NCI-H510A (cell line): ENCODE measurements at places on chromosomes 11 and 22.

DNA sequence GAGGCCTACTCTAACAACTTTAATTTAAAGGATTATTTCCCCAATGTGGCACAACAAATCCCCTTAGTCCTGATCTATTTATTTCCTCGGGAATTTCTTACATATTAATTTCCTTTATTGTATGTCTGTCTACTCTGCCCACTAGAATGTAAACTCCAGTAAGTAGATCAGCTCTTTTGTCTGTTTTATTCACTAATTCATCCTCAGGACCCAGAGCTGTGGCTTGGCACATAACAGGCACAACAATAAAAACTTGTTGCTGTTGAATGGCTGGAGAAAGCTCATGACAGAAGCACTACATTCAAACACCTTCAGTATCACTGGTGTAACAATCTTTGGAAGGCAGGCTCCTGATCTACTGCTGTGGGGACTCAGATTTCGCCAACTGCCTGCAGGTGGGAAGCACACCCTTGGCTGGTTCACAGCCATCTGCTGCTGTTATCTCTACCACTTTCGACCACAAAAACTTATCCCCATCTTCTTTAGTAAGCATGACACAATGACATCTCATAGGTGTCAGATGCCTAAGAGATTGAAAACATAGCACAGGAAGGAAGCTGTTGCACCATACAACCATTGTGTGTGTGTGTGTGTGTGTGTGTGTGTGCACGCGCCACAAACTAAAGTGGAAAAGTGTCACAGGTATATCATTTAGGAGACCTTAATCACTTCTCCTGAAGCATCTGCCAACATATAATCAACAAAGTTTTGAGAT lies 11.9 kb downstream of the HIRA start:
- DNase-seq = no peak

DNA sequence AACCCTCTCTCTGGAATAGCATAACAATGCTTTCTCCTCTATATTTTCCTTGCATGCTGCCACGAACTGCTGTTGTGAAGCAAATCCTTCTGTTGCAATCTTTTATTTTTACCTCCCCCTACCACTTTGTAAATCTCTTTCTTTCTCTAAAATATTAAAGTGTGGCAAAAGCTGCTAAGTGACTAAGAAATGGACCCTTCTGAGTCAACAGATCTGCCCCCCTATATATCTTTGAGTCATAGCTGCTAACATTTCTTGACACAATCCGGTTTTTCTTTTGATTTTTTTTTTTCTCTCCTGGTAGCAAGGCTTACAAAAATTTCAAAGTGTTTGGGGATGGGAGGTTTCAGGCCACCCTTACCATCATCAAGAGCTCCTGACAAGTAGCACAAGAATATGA lies 39.0 kb upstream of the KIRREL3 start:
- DNase-seq = no peak

DNA sequence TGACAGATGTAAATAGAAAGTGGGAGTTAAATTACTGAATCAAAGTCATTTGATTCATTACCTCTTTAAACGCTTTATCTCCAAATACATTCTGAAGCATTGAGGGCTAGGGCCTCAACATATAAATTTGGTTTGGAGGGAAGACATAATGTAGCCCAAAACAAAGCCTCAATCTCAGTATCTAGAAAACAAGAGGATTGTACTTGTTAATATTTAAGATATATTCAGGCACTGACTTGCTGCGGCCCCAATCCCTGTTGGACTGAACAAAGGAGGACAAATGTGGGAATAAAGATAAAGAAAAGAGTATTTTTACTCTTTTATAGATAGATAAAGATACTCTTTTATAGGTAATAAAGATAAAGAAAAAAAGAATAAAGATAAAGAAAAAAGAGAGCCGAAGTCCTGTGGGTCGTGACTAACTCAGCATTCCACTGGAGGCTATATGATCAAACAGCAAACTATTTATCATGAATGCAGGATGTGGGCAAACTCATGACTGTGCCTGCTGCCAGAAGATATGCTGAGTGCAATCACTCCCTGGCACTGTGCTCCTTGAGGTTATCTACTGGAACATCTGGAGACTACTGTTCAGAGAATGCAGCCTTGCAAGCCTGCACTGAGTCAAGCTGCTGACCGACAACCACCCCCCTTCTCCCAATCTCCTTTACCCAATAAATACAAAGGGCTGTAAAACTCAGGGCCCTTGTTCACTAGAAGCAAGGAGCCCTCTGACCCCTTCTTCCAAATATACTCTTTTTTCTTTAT lies 6.9 kb downstream of the OR10V1 start:
- no peak for DNase-seq

- no peak for DNase-seq
Measured at GRCh38 chr11:19680829-19681368, 31.7 kb upstream of the NAV2 start.

GRCh38 chr11:119589001-119589400 lies 140.0 kb downstream of the NECTIN1 start:
- DNase-seq = no peak

- no peak for DNase-seq
Measured at GRCh38 chr11:64268893-64269539, 15.4 kb downstream of the BAD start.

GRCh38 chr11:35943713-35944502 lies at the start of gene LDLRAD3:
Gene LDLRAD3, plus strand, starts transcription at chr11:35944062. Its CDS starts 37 bp downstream, at chr11:35944099.
- DNase-seq = peak; percentile 41

DNA sequence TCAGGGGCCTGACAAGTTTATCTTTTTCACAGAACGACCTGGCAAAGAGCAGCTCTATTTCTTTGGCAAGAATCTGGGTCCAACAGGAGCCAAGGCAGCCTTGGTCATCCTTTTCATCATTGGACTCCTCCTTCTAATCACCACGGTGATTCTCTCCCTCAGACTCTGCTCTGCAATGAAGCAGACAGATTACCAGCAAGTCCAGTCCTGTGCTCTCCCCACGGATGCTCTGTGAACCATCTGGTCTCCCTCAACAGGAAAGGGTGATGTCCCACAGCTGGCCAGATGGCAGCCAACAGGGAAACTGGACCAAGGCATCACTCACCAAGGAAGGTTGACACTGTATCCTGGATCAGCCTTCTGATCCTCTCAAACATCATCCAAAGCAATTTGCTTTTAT lies 17.0 kb upstream of the PANX1 start:
- no peak for DNase-seq

DNA sequence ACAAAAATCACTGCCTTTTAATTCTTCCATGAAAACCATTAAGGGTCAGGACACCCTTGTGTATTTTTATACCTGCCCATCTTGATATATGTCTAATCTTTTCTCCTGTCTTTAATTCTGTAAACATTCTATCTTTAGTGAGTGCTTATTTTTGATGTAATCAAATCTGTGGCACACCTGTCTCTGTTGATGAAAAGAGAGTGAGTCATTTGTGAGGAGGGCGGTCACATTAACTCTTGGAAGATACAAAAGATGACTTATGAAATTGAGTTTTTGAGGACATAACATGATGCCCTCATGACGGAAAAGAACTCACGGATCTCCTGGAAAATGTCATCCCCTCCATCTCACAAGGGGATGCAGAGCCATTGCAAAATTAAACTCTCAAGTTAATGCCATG lies 206.5 kb upstream of the PGR start:
- no peak for DNase-seq

- no peak for DNase-seq
Measured at GRCh38 chr11:70365544-70365927, 32.8 kb upstream of the CTTN start.

DNA sequence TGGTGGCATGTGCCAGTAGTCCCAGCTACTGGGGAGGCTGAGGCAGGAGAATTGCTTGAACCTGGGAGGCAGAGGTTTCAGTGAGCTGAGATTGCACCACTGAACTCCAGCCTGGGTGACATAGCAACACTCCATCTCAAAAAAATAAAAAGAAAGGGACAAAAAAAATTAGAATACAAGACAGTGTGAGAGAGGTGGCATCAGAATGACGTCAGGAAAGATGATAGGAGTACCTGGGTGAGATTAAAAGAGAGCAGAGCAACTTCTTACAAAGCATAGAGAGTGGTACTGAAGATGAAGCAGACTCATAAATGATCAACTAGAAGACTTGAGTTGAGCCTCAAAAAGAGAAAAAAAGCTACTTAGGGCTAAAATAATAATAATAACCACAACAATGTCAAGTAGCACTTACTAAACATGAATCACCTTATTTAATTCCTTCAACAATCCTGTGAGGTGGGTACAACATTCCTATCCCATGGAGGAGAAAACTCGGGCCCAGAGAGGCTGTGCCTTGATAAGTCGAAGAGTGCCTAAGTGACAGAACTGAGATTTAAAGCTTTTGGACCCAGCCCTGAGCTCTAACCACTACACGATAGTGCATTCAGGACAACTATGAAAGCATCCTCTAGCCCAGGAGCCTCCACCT lies 5.2 kb upstream of the SLN start:
- no peak for DNase-seq

DNA sequence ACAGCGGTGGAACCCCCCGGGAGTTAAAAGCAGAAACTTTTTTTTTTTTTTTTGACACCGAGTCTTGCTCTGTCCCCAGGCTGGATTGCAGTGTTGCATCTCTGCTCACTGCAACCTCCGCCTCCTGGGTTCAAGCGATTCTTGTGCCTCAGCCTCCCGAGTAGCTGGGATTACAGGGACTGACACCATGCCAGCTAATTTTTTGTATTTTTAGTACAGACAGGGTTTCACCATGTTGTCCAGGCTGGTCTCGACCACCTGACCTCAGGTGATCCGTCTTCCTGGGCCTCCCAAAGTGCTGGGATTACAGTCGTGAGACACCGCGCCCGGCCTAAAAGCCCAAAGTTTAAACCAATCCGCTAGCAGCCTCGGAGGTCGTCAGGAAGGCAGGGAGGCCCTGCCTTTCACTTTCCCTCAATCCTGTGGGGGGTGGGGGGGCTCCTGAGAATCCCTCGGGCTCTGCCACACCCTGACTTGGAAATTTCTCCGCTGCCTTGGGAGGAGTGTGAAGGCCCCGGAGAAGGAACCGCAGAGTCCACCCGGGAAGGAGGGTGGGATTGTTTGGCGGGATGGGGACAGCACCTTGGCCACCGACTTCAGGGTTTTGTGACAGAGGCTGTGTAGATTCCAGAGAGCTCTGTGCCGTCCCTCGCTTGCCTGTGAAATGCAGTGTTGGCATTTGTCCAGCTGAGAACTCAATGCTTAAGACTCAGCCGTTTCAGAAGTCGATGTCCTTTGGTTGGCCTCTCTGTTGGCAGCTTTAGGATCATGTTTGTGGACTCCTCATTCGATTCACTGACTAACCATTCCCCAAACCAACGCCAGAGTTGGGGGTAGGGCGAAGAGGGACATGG lies 1.0 kb downstream of the ARHGAP8 start:
- no peak for DNase-seq

GRCh38 chr11:93652161-93652597 lies 9.3 kb upstream of the CEP295 start:
- DNase-seq = no peak

DNA sequence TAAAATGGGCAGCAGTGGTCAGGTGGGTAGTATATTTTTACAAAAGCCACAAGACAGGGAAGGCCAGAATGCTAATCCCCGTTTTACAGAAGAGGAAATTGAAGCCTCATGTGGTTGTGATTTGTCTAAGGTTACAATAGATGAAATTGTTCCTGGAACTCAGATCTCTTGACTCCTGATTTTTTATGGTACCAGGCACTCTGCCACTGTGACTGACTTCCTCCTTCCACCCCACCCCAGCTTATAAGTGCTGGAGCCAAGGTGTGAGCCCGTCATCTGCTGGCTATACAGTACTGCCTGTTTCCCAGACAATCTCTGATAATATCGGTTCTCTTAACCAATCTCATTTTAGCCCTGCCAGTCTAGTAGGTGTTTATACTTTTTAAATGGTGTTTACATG lies 1.9 kb downstream of the SLC5A1 start:
- no peak for DNase-seq

DNA sequence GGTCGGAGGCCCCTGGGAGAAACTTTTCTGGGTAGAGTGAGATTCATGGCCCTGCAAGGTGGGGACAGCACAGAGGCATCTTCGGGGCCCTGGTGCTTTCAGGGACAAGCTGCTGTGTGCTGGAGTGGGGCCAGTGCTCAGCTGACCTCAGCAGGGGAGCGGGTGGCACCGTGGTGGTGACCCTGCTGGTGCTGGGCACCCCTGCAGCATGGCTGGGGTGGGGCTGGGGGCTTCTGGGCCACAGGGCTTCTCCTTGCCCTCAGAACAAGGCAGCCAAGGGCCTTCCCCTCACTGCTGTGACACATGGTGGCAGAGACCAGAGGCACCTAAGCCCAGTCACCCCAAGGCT lies 24.9 kb upstream of the GNB1L start:
- DNase-seq = no peak

DNA sequence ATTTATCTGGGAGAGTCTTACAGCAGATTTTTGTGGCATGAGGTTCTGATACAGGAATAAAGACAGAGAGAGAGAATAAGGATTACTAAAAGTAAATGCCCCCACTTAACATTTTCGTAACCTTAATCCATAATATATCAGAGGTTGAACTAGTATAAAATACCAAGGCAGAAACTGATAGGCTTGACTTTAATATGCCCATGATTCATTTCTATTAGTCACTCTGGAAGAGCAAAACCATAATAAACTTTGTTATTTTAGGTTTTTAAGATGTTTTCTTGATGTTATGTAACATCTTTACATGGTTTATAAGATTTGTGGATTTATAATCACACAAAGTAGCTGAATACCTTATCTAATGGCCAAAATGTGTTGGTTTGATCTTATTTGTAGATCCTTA lies 19.1 kb downstream of the GUCY1A2 start:
- DNase-seq = no peak

DNA sequence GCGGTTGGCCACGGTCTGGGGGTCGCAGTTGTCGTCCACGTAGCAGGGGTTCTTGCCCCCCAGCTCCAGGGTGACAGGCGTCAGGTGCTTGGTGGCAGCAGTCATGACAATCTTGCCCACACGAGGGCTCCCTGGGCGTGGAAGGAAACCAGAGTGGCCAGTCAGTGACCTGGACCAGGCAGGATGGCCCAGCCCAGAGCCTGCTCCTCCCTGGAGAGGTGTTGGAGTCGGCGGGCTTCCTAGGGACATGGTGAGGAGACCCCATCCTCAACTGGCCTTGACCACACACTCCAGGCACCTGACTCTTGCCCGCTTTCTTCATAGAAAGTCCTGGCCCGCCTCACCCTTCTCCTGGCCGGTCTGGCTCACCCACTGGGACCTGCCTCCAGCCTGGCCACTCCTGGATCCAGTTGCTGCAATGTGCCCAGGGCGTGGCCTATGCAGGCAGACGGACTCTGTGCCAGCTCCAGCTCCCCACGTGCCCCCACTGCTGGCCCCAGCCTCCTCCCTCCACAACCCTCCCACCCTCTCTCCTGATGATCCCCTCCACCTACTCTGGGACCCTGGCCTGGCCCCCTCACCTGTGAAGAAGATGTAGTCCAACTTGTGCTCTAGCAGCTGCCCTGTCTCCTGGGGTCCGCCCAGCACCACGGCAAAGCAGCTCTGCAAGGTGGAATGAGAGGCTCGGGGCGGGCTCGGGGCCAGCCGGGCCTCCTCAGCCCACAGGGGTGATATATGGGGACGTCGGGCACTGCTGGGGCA lies 8.7 kb downstream of the ALDH3B2 start:
- no peak for DNase-seq

- no peak for DNase-seq
Measured at GRCh38 chr11:15815246-15816195, 540.8 kb downstream of the SOX6 start.

GRCh38 chr11:72808331-72808798 lies 5.8 kb upstream of the ATG16L2 start:
- no peak for DNase-seq
